Islet precursor cell (in vitro differentiated cells): ENCODE measurements at places on chromosomes 12 and 14.

GRCh38 chr14:23431486-23431885 lies 4.0 kb downstream of the MYH7 start:
- no peak for DNase-seq

GRCh38 chr14:33184587-33184986 lies 245.9 kb downstream of the NPAS3 start:
- no peak for DNase-seq

GRCh38 chr14:72916174-72916573 lies 10.1 kb upstream of the DCAF4 start:
- no peak for DNase-seq

GRCh38 chr12:19841451-19841850 lies 402.2 kb downstream of the AEBP2 start:
- DNase-seq = no peak

DNA sequence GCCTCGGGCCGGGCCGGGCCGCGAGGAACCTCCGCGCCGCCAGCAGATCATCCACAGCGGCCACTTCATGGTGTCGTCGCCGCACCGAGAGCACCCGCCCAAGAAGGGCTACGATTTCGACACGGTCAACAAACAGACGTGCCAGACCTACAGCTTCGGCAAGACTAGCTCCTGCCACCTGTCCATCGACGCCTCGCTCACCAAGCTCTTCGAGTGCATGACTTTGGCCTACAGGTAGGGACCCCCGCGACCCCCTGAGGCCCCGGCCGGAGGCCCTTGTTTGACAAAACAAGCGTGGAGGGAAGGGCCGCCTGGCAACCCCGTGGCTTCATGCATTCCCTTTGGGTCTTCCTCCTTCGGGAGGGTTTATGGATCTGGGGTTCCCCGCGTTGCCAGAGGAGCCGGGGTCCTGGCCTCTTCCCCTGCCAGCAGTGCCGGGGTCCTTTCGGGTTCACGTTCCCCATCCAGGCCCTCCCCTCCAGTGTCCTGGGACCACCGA lies 526 bp downstream of the MLXIP start:
- peak; percentile 72 for DNase-seq

DNA sequence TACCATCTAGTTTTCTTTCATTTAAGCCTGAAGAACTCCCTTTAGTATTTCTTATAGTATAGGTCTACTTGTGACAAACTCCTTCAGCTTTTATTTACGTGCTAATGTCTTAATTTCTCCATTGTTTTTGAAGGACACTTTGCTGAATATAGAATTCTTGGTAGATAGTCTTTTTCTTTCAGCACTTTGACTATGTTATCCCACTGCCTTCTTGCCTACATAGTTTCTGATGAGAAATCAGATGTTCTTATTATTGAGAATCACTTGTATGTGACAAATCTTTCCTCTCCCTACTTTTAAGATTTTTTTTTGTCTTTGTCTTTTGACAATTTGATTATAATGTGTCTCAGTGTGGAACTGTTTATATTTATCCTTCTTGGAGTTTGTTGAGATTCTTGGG lies 5.1 kb upstream of the MIS18BP1 start:
- DNase-seq = no peak
